ENCODE measurements at places on chromosomes 1 and 21. TPM values are rescaled to one million over a fixed set of nuclear protein-coding genes. Genes with fewer than 3 reads are reported as not detected.

DNA sequence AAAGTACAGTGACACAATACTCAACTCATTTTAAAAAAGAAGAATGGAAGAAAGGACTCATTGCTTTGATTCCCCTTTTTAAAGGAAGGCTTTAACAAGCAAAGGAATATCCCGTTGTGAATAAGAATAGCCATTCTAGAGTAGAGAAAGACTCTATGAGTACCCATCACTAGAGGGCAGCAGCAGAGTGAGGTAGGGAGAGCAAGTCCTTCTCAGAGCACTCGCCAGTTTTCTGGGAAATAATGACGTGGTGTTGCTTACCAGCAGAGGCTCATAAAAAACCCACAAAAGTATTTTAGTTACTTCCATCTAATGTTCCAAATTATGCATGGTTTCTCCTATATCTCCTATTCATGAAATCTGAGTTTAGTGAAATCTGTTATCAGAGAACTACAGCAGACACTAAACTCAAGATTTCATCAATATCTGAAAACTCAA, 74.6 kb downstream of the USP24 start:
- peak; percentile 92 for DNase-seq

GRCh38 chr1:219446288-219446687, 166.6 kb downstream of the ZC3H11B start:
- DNase-seq, result no peak

GRCh38 chr1:205670150-205670446, 10.2 kb downstream of the SLC45A3 start:
- no peak for DNase-seq

DNA sequence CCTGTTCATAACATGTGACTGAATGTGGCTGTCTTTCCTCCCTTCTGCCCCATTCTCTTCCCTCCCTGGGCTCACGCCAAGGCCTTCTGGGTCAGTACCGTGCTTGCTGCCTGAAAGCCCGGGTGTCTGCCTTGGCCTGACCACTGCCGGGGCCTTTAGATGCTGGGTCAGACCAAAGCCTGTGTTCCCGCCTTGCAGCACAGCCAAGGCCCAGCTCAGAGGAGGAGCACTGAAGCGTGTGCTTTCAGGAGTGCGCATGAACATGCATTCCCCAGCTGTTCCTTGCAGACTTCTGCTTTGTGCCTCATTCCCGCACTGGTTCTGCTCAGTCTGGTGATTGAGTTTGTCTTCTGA, 27.0 kb upstream of the SARS1 start:
- DNase-seq, result no peak

DNA sequence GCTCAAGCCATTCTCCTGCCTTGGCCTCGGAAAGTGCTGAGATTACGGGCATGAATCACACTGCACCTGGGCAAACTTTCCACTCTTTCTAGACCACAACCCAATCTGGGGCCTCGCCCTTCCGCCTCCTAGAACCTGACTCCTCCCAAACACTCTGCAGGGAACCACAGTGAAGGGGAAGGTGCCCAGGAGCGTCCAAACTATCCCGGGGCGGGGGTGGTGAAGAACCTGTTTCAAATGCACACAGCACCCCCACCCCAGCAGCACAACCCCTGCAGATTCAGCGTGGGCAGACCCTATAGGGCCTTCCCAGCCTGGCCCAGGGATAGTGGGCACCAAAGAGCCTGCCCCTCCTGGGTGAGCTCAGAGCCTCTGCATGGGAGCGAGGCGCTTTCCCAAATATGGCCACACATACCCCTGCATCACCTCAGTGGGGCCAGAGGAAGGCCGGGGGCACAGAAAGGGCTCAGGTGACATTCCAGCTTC, 86.9 kb downstream of the STUM start:
- DNase-seq, result no peak

DNA sequence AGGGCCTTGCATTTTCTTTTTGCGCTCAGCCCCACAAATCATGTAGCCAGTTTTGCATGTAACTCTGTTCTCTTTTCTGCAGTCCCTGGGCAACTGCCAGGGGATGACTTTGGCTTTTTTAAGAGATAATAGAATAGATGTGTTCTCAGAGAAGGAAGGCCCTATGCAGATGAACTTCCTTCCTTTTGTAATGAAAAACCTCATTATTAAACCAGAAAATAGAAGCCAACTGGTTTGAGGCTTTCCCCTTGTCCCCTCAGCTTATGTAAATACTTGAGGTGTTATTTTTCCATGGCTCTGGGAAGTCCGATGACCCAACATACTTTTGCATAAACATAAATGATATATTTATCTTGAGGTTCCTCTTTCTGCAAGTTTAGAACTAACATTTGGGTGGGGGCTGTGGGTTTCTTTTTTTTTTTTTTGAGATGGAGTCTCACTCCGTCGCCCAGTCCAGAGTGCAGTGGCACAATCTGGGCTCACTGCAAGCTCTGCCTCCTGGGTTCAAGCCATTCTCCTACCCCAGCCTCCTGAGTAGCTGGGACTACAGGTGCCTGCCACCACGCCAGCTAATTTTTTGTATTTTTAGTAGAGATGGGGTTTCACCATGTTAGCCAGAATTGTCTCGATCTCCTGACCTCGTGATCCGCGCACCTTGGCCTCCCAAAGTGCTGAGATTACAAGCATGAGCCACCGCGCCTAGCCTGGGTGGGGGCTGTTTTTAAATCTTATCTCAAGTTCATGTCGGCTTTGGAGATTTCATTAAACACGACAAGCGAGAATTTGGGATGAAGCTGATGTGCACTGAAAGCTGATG, 14.4 kb upstream of the FCRL5 start:
- DNase-seq, result no peak

DNA sequence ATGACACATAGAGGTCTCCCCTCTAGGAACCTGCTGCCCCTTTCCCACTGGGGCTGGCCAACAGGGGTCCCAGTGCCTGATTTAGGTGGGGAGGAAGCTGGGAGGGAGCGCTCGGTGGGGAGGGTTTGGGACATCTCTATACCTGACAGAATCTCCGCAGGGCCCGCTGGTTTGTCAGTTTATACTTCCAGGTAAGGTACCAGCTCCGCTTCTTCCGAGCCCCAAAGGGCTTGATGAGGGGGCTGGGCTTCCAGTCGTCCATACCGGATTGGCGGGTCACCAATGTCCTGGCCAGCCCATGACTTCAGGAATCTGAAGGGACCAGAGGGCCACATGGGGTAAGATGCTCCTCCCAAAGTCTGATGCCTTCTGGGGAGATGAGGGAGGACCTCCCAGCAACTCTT, 672 bp downstream of the POMGNT1 start:
- DNase-seq, result no peak

DNA sequence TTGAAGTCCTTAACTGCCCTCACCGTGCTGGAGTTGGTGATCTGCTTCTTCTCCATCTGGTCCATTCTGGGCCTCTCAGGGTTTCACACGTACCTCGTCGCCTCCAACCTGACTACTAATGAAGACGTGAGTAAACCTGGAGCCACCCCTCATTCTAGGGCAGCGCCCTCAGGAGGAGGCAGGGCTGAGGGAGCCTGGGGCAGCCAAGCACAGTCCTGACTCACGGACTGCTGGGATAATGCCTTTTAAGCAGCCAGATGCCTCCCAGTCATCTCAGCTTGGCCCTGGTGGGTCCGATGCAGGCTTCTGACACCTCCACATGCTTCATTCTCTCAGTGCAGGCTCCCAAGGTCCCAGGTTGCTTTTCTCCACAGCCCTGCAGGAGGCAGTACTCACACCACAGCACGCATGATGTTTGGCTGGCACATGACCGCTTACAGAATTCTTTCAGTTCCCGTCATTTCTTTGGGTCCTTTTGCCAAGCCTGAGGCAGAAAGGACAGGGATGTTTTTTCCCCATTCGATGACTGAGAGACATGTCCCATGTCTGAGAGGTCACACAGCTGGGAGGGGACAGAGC, 11.8 kb upstream of the SFN start:
- DNase-seq, result no peak

DNA sequence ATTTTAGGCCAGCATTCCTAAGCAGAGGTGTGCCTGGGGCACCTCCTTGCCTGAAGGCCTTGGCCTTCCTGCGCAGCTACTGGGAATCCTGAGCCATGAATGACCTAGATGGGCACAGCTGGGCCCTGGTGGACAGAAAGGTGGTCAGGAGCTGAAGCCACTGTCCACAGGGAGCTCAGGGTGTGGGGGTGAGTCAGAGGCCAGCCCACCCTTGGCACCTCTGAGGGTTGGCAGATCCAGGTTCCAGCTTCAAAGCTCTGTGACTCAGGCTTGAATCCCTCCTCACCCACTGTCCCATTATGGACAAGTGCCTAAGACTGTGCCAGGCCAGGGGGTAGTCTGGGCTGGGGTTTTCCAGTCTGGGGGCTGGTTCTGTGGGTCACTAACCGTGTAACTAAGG, 6.4 kb upstream of the EDN2 start:
- DNase-seq, result no peak

DNA sequence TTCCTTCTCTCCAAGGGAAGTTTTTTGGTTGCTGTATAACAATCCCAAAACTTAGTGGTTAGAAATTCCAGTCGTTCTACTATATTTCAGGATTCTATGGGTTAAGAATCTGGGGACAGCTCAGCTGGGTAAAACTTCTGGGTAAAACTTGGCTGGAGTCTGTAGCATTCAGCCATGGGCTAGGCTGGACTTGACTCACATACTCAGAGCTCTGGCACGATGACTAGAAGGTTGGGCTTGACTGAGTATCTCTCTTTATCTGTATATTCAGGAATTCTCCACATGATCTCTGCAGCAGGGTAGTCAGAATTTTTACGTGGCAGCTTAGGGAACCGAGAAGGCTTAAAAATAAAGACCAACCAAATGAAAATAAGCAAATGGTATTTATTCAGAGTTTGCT, 28.2 kb upstream of the HRNR start:
- DNase-seq, result no peak

KCNA10 gene
- not detected for polyA plus RNA-seq

Data from hepatocyte (in vitro differentiated cells).